GM23338 (cell line): ENCODE measurements at places on chromosomes 4 and X.
A peak's percentile ranks its signal among the peaks of the same experiment; 100 is the strongest.

GRCh38 chr4:41878170-41878969 lies 56.9 kb upstream of the TMEM33 start:
- DNase-seq: peak; percentile 51

GRCh38 chrX:154712781-154713740 lies 37.8 kb downstream of the GAB3 start:
- DNase-seq: no peak

DNA sequence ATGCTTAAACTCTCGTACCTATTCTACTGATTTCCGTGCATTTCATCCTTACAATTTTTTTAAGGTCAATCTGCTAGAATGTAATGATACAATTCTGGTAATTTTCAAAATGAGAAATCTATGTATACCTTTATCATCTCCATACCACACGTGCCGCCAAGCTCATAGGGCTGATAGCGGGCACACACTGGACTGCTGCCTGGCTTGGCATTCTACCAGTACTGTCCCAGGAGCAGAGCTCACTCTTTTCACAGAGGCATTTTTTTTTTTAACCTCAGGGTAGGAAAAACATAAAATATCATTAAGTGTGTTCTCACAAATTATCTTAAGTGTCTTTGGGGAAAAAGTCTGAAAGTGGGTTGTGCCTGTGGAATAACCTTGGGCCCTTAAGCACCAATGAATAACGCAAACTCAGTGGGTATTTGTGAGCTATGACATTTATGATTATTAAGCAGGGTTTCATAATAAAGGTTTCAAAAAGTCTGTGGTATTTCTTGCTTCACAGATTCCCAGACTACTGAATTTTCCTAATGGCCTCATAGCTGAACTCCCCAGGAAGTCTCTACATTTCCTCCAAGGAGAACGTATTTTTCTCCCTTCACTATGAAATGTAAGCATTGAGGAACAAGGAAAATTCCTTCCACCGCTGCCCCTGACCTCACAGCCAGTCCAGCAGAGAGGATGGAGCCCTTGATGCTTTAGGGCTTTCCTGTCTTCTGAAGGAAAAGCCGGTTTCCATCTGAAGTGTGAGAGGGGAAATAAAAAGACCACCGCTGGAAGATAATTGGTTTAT lies 125.2 kb downstream of the ELOVL6 start:
- DNase-seq: no peak

DNA sequence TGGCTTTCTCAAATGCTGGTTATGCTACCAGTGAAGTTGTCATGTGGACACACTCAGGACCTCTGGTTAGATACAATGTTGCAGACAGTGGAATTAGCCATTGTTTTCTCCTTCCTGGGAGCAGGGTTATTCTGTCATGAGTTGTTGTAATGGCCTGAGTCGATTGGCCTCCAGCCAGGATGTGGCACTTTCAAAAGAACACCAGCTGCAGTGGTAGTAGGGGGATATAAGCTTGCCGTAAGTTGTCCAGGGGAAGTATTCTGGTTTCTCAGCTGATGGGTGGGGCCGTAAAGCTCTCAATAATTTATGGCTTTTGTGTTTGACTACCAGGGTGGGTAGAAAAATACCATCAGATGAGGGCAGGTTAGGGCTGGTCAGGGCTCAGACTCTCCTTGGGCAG lies 697.5 kb upstream of the GNPDA2 start:
- DNase-seq: no peak

DNA sequence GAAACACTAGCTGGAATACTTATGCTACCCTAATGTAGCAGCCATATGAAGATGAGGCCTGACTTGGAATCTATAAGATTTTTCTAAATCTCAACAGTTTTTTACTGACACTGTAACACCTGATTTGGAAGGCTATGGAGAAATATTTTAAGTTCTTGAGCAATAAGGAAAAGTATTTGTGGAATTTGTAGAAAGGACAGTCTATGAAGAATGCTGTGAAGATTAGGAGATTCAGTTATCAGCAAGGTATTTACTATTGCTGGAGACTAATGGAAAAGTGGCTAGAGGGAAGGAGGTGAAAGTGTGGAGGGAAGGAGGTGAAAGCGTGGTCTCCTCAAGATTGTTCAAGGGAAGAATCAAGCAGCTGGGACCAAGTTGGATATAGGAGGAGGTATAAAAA lies 190.0 kb upstream of the EMCN start:
- DNase-seq: no peak

- DNase-seq: peak; percentile 36
These were observed 63.2 kb upstream of the TNIP3 start for GRCh38 chr4:121227341-121227792.

DNA sequence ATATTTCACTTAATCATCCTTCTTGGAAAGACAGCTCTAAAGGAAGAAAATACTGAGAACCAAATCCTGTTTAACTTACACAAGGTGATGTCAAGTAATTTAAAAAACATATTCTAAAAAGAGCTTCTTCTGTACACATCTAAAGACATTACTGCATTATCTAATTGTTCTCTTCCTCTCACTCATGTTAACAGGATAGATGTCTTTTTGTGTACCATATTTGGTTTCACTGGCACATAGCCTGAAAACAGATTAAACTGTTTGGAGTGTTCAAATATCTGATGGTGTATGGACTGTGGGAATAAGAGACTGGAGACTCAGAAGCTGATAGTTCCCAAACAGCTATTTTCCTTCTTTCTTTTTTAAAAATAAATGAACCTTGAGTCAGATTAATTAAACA lies 213.3 kb upstream of the MAB21L2 start:
- no peak for DNase-seq

DNA sequence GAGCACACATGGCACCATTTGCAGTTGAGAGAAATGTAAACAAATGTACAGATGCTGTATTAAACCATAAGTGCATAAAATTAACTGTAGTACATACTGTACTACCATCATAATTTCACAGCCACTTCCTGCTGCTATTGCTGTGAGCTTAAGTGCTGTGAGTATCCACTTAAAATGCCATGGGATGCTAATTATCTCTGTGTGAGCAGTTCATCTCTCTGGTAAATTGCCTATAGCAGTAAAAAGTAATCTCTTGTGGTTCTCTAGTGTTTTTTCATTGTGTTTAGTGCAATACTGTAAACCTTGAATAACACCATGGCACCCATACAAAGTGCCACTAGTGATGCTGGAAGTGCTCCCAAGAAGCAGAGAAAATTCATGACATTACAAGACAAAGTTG lies 9.9 kb upstream of the SCOC start:
- DNase-seq: no peak

- DNase-seq: peak; percentile 69
These were observed 11.3 kb downstream of the FRG2 start for GRCh38 chr4:190015538-190016368.

- peak; percentile 7 for DNase-seq
These were observed 53.1 kb downstream of the ATXN3L start for GRCh38 chrX:13266641-13267345.

DNA sequence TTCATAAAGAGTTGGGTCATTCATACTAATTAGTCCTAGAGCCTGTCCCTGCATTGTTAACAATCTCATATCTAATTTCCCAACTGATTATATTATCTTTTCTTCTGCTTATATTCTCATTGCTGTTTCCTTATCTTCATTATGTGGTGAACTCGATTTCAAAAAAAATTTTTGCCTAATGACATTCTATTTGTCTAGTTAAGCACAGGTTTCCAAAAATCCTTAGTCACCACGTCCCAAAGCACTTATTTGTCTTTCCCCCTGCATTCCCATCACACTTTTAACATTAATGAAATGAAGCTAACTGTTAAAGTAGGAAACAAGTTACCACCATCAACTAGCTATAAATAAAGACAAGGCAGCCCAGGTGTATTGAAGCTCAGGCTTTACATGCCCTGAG lies 131.1 kb downstream of the IQCM start:
- no peak for DNase-seq

DNA sequence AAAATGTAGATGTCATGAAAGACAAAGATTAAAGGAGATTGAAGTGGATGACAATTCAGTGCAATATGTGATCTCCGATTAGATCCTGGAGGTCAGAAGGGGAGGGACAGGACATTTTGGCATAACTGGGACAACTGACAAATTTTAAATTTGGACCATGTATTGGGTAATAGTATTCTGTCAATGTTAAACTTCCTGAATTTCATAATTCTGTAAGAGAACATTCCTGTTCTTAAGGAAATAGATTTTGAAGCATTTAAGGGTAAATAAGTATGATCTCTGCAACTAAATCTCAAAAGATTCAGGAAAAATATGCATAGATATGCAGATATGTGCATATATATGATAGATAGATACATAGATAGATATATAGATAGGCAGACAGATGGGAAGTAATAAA lies 11.0 kb downstream of the ODAPH start:
- DNase-seq: no peak

- no peak for DNase-seq
These were observed 146.1 kb downstream of the SHOX start for GRCh38 chrX:776529-777230.

- DNase-seq: no peak
These were observed 138.7 kb downstream of the INPP4B start for GRCh38 chr4:142707401-142707800.

DNA sequence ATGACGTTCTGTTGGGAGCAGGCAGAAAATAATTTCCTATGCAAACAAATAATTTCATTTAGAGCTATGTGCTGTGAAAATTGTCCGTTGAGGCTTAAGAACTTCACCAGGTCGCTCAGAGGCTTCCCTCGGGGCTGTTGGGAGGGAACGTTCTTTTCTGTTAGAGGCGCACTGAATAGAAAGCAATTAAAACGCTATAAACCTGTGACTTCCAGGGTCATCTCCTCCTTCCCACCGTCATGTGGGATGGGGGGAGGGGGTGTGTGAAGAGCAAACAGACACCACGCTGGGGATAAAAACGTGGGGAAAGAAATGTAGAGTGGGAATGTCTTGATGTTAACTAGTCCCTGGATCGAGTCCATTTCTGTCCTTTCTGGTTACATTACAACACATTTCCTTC lies 35.2 kb upstream of the ZNF518B start:
- DNase-seq: no peak

DNA sequence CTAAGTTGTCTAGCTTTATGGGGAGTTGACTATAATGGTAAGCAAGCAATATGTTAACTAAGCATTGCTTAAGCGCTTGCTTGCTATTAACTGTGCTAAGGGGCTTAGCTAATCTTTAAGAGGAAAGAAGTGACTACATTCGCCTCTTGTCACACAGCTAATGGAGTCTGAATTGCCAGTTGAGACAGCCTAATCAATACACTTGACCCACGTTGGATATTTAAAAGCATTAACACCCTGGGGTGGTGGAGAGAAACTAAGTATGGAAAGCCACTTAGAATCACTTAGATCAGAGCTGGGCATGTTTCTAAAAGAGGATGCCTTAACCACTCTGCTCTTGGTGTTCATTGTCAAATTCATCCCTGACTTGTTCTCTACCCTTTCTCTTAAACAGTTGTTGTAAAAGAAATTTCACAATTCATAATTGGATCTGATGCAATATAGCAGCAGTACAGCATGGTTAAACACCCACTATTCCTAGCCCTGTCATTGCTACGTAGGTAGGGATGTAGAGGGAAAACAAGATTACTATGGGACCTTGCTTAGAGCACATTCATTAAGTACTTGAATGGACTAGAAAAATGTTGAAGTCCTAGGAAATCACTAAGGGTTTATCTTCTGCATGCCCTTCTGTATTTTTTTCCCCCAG lies 3.5 kb downstream of the ZAR1 start:
- DNase-seq: no peak

GRCh38 chrX:132369617-132370326 lies 119.1 kb downstream of the MBNL3 start:
- no peak for DNase-seq

DNA sequence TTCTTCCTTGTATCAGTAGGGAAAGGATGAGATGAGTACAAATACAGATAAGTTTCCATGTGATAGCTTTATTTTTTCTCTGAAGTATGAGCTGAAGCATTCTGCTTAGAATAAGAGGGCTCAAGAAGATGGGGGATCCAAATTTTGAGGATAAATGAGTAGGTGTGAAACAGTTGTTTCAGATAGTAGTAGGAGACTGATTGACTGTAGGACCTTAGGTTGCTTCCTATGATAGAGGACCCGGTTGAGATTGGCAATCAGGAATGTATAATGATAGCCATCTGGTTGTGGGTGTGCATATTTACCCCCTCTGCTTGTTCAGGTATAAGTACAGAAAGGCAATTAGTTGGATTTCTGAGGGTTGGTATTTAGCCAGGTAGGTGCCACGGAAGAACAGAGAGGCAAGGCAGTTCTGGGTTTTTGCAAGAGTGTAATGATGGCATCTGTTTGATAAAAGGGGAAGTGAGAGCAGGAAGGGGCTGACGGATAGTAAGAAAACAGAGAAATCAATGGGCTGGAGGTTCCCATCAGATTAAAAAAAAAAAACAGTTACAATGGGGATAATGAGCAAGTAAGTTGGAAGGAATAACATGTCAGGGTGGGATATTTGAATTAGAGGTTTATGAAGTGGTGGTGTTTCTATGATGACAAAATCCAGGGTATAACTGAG lies 13.7 kb downstream of the OCRL start:
- no peak for DNase-seq

DNA sequence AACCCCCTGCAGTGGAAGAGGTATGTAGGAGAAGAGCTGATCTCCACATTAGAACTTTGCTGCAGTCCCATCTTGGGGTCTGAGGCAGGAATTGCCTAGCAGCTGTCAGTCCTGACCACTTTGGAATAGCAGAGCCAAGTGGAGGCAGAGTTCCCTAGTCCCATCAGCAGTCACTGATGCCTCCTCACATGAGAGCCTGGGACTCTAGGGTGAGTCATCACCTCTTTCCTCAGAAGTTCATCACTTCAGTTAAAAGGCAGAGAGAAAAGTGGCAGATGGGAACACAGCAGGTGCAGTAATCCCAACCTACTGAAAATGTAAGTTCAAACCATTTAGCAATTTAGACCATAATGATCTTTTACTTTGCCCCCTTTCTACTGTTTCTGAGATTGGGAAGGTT lies 73.9 kb upstream of the MED14 start:
- no peak for DNase-seq

- DNase-seq: no peak
These were observed 2.1 kb downstream of the C4orf54 start for GRCh38 chr4:99655308-99656081.

DNA sequence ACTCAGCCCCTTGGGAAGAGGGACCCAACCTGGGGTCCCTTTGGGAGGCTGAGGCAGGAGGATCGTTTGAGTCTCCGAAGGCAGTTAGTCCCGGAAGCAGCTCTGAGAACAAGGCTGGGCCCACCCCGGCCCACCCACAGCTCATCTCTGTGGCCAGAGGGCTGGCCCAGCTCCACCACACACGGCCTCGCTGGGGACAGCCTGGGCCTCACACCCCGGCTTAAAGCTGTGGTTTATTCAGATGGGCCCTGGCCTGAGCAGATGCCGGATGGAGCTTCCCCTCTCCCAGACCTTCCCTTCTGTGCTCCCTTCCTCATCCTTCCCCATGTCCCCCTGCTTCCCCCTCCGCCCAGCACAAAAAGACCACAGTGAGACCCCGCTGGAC lies 54.4 kb downstream of the FAM53A start:
- DNase-seq: no peak
